ENCODE measurements at places on chromosomes 4 and X.

DNA sequence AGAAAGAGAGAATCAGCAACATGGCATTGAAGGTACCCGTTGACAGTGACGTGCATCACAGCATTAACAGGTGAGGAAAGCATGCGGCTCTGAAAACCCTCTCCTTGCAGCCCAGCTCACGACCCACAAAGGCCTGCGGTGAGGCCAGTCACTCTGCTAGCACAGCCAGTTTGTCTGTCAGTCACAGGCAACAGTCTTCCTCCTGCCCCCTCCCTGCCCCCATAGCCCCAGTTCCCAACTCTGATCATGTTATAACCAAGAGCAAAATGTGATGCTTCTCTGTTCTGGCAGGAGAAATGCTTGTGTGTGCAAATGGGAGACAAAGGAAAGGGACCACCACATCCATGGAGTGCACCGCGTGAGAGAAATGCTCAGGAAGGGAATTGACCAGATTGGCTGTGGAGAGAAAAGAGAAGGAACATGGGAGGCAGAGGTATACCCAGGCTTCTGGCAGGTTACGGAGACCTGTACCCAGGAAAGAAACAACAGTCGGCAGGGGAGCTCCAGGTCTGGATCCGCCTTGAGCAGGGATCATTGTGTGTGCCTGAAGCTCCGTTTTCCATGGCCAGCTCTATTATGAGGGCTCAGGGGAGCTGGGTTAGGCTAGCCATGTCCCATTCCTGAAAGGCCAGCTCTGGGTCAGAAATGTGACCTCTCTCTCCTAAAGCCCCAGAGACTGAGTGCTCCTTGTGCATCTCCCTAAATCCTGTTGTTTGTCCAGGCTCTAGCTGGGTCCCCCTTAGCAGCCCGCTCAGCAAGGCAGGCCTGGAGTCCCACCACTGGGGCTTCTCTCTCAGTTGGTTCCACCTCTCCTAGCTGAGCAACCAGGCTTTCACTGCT lies 139.7 kb upstream of the MAMLD1 start:
- DNase-seq = no peak

DNA sequence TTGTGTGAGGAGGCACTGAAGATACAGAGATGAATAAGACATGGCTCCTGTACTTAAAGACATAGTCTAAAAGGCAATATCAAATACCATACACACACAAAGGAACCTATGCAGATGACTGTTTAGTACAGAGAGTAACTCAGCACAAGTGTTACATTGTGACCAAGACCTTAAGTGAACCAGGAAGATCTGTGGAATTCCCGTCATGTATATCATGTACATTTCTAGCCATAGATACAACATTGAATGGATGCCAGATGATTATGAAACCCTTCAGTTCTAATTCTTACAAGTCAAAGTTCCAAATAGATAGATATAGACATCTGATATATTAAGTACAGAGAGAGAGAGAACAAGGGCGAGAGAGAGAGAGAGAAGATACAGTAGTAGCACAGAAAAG lies 73.2 kb downstream of the PAK3 start:
- no peak for DNase-seq

GRCh38 chr4:74659576-74660411 lies 134.5 kb downstream of the BTC start:
- no peak for DNase-seq

DNA sequence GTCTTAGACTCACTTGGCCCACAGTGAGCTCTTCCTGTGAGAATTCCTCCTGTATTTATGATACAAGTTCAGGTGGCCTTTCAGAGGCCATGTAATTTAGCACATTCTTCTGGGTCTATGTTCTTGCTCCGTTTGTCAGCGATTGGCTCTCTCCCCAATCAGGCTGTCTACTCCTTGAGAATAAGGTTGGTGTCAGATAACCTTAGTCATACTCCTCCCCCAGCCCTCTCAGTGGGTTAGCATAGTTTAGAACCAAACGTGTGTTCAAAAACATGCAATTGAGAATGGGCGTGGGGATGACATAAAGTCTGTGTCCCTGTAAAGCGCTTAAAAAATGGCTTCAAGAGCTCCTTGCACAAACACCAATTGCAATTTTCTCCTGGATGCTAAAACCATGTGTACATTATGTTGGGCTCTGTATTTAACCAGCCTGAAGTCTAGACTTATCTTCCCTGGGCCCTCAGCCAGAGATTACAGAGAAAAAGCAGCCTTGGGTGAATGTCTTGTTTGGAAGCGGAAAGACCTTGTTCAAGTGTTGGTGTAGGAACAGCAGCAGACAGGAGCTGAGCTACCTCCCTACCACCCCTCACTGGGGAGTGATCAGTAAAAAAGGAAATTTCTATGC lies 9.9 kb upstream of the CT47C1 start:
- DNase-seq = no peak

DNA sequence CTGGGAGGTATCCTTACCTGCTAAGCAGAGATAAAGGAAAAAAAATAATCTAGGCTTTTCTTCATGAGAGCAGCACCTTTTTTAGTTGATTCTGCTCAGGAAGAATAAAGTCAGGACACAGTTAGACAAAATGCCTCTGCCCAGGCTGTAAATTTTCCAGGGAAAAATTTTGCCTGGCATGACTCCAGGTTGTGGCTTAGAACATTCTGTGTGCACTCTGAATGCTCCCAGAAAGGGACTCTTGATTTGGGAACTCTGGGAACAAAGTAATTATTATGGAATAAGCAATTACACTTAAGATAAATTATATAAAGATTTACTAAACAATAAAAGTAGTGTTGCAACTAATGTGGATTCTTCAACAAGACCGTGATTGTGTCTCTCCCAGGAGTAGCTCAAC lies 826.2 kb upstream of the TENM3 start:
- DNase-seq = no peak
